CD4-positive, alpha-beta T cell (primary cell): ENCODE measurements at places on chromosomes 3 and 15.

DNA sequence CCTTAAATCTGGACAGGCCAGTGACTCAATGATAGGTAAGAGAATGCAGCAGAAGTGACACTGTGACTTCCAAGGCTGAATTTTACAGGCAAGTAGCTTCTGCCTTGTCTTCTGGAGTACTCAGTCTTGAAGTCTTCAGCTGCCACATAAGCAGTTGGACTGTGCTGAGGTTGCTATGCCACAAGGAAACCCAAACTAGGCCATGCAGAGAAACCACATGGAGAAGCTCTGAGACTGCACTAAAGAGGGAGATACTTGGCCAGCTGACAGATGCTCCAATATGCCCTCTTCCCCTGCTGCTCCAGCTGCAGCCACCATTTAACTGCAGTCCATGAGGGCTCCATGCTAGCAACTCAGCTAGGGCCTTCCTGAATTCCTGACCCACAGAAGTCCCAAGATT, 119.4 kb upstream of the GADL1 start:
- DNase-seq = peak; percentile 3

GRCh38 chr3:97896547-97896946, 74.7 kb downstream of the CRYBG3 start:
- no peak for DNase-seq

DNA sequence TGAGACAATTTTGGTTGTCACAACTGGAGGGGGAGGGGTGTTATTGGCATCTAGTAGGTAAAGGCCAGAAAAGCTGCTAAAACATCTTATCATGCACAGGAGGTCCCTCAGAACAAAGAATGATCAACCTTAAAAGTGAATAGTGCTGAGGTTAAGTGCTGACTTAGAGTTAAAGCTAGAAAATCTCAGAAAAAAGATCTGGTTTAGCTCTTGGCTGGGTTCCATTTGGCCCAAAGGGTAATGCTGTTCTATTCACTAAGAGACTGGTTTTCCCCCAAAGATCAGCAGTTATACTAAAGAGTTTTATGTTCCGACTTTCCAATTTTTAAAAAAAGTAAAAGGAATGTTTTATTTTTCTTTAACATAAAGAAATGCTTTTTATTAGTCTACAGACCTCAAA, 15.6 kb downstream of the DCBLD2 start:
- no peak for DNase-seq

- no peak for DNase-seq
Observed at GRCh38 chr3:31841515-31841914, 139.5 kb downstream of the OSBPL10 start.

- no peak for DNase-seq
Observed at GRCh38 chr3:42214565-42215283, 51.3 kb downstream of the CCK start.

DNA sequence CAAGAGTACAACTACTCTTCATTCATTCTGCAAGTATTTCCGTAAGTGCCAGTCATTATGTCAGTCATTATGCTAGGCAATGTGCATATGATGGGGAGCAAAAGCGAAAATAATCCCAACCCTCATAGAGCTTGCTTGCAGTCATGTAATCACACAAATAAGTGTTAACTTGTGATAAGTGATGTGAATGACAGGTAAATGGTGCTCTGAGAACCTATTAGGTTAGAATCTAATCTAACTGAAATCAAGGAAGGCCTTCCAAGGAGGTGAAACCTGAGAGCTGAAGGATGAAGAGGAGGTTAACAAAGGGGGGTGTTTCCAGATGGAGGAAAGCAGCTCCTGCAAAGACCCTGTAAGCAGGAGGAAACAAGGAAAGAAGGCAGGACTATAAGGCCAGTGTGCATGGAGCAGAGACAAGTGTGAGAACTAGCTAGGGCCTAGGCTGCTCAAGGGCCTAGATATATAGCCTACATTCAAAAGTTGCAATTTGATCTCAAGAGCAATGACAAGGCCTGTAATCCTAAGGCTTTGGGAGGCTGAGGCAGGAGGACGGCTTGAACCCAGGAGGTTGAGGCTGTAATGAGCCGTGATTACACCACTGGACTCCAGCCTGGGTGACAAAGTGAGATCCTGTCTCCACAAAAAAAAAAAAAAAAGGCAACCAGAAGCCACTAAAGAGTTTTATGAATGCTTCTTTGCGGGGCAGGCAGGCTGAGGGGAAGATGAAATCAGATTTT, 5.3 kb downstream of the PTPN9 start:
- DNase-seq = no peak

DNA sequence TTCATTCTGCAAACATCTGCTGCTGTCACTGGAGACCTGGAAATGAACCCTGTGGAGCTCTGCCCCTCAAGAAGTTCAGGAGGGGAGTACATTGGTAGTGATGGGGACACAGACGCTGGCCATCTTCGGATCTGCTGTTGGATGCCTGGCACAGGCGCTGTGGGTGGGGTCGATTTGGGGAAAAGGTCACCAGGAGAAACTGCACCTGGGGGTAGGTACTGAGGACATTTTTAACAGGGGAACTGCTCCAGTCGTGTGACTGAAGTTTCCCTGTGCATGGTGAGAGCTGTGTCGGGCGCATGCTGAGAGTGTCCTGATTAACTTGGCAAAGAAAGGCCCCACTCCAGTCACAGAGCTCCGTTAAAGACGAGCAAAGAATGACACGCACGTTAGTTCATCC, 3.4 kb downstream of the UROC1 start:
- no peak for DNase-seq

DNA sequence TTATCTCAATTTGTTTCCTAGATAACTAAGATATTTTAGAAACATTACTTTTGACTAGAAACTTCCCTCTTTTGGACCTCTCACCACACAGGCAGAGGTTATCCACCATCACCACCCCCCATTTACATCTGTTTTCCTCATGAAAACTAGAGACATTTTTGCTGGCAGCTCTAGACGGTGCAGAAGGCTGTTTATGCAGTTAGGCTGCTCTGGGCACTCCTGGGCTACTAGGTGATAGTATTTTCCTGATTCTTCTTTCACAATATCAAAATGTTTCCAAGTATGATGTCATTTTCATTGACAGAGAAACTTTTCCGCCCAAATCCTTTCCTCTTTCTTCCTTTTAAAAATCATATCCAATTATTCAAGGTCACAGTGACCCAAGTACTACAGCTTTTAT, 67.1 kb downstream of the PLOD2 start:
- DNase-seq = no peak

- DNase-seq = no peak
Observed at GRCh38 chr15:82122746-82123400, 77.1 kb upstream of the MEX3B start.

- DNase-seq = no peak
Observed at GRCh38 chr3:20842002-20842401, 656.0 kb upstream of the SGO1 start.

- DNase-seq = no peak
Observed at GRCh38 chr3:107629566-107629965, 106.8 kb downstream of the BBX start.

DNA sequence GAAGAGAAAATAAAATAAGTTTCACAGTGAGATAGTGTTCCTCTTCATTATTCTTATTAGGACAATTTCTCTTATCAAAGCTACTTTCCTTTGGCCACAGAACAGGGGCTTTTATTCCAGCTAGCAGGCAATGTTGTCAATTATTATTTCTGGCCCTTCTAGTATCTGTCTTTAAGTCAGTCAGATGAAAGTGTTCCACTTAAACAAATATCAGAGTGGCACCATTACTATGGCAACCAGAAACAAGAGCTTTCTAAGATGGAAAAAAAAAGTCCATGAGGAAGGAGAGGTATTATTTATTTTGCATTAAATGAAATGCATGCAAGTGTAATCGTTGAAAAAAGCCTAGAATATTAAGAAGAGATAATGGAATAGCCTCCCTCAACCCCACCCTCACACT, 426.4 kb downstream of the TUSC7 start:
- no peak for DNase-seq

- DNase-seq = peak; percentile 24
Observed at GRCh38 chr3:38455639-38456430, 2.1 kb downstream of the ACVR2B start.

DNA sequence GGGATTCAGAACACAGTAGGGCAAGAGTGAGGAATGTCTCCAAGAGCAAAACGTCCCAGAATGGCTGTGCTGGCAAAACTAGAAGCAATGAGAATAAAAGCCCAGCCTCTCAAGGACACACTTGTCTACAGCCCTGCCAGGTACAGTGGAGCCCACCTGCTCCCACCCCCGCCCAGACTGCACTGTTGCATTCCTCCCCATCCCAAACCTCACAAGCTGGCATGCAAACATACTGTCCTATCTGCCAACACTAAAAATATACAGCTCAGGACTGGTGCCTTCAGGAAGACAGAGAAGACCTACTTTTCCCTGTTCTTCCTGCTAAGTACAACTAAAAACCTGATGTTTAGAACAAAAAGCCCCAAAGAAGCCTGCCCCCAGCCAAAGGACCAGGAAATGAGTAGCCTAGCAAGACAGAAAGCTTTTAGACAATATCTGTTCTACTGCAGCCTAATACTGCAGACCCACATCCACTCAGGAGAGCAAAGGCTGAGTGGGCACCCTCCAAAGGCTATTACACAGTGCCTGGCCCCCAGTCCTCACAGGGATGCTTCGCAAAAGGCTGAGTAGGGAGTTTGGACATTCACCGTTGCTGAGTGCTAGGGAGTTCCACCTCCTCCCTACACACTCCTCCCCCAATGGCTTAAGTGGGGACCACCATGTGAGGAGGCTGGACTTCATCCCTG, 13.5 kb downstream of the OCA2 start:
- no peak for DNase-seq

DNA sequence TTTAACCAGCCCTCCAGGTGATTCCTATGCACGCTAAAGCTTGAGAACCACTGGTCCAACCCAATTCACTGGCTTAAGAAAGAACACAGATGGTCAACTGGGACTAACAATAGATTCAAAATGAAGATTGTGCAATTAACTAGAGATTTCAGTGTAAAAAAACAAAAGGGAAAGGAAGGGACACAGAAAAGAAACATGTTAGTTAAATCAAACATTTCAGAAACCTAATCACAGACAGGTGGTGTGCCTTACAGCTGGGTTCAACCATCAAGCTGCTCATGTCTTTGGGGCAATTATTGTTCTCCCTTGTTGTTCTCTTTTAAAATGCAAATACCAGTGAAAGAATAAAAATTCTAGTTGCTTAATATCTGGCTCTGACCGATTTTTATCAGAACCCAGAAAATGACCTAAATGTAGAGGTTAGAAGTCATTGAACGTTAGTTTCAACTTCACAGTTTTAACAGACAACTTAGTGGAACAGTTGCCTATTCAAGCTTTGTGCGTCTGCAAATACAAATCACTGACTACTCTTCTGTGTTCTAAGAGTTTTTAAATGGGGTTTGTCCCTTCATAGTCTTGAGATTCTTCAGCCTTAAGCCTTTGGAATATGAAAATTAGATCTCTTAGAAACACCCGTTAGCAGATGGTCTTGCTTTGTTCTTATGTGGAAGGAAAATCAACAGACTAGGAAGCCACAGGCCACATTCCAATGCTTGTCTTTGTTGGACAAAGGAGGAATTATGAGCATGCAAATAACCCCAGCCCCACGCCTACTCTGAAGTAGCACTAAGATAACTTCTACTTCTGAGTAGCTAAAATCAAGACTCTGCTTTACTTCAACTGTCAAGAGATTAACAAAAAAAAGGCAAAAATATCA, 223.4 kb downstream of the ATP8B4 start:
- DNase-seq = no peak

GRCh38 chr15:52642386-52643361, 36.5 kb downstream of the ATOSA start:
- no peak for DNase-seq

- no peak for DNase-seq
Observed at GRCh38 chr3:177208223-177208622, 10.9 kb upstream of the TBL1XR1 start.

GRCh38 chr3:192068464-192069254, 607.7 kb downstream of the PYDC2 start:
- no peak for DNase-seq
